ENCODE measurements at places on chromosomes 6 and 20.

- peak; percentile 53 for DNase-seq
- no peak overlapping the region for H3K4me3 ChIP-seq
- H3K4me1 ChIP-seq: no peaks in the 10 kb centered on the region
- no peaks in the 10 kb centered on the region for H3K36me3 ChIP-seq
- H3K27ac ChIP-seq: peak overlapping the region; percentile 52
Observed at GRCh38 chr6:14841901-14842421, 403.9 kb upstream of the JARID2 start.

DNA sequence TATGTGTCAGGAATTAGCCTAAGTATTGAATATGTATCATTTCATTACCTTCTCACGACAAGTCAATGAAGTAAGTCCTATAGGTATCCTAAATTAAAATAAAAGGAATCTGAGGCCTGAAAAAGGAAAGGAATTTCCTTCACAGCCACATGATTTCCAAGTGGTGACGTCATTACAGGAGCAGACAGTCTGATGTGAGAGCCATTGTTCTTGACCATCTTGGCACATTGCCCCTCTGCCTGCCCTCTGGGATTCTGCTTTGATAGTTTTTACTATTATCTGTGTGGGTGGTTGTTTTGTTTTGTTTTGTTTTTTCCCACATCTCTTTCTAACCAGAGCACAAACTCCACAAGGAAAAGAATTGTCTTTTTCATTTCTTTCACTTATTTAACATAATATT lies 219.8 kb upstream of the UFL1 start:
- H3K4me3 ChIP-seq: no peak overlapping the region
- H3K27me3 ChIP-seq: no peaks in the 10 kb centered on the region
- no peaks in the 10 kb centered on the region for H3K36me3 ChIP-seq
- DNase-seq: no peak
- H3K4me1 ChIP-seq: no peaks in the 10 kb centered on the region

- no peak for DNase-seq
- no peaks in the 10 kb centered on the region for H3K36me3 ChIP-seq
- H3K27me3 ChIP-seq: no peaks in the 10 kb centered on the region
- H3K27ac ChIP-seq: no peak overlapping the region
- H3K4me1 ChIP-seq: no peaks in the 10 kb centered on the region
- no peak overlapping the region for H3K4me3 ChIP-seq
Observed at GRCh38 chr6:142462260-142462659, 160.5 kb downstream of the ADGRG6 start.

GRCh38 chr6:149012040-149012545 lies 265.3 kb downstream of the UST start:
- no peak overlapping the region for H3K4me3 ChIP-seq
- no peak for DNase-seq
- no peak overlapping the region for H3K27ac ChIP-seq
- no peaks in the 10 kb centered on the region for H3K4me1 ChIP-seq

GRCh38 chr6:53302678-53303360 lies 45.9 kb downstream of the ELOVL5 start:
- no peaks in the 10 kb centered on the region for H3K36me3 ChIP-seq
- H3K4me3 ChIP-seq: no peak overlapping the region
- peaks cover 7% of the 10 kb centered on the region for H3K4me1 ChIP-seq
- H3K27ac ChIP-seq: peak overlapping the region; percentile 77
- DNase-seq: no peak
- H3K27me3 ChIP-seq: no peaks in the 10 kb centered on the region

DNA sequence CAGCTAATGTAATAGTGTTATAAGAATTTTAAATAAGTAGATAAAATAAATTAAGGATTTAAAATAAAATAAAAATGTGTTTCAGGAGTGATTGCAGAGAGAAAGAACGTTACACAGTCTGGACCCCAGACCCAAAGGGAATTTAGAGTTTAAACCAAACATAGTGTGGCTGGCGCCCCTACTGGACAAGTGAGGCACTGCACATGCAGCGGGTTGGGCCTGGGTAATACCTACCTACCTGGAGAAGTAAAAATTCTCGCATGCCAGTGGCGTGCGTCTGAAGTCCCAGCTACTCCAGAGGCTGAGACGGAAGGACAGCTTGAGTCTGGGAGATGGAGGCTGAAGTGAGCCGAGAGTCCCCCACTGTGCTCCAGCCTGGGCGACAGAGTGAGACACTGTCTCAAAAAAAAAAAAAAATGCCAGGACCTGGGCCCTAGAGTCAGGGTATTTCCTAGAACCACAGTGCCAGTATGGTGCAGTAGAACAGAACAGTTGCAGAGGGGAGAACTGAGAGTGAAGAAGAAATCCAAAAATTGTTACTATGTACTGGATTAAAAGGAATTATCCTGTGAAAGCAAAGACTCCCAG lies 71.4 kb upstream of the TCF21 start:
- H3K36me3 ChIP-seq: no peaks in the 10 kb centered on the region
- H3K4me3 ChIP-seq: no peak overlapping the region
- H3K27ac ChIP-seq: no peak overlapping the region
- no peaks in the 10 kb centered on the region for H3K27me3 ChIP-seq

GRCh38 chr20:63081831-63082230 lies 75.1 kb upstream of the BHLHE23 start:
- no peaks in the 10 kb centered on the region for H3K27me3 ChIP-seq
- no peaks in the 10 kb centered on the region for H3K4me1 ChIP-seq
- H3K27ac ChIP-seq: no peak overlapping the region
- no peaks in the 10 kb centered on the region for H3K36me3 ChIP-seq

DNA sequence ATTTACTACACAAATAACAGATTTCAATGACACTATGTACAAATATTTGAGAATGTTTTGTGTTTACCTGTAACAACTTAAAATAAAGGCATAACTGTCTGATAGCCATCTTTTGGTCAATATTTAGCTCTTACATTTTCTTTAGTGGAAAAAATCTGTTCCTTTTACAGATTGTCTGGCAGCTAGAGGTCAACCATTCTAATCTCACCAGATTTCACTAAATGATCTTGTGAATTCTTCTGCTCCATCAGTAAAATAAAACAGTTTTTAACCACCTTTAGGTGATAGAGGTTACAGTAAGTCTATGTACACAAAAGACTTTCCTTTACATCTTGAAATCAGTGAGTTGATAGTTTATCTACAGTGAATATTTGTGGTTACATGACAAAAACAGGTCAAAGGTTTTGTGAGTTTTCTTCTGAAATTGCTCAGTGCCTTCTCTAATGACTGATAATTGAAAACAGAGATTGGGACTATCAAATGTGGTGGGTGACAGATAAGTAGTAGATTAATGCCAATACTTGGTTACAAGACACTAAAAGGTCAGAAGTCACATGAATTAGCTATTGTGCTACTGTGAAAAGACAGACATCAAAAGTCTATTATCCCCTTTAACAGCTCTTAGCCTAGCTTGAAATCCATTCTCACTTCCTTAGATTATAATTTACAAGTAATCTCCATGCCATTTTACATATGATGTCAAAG lies 47.4 kb downstream of the BMP5 start:
- H3K27me3 ChIP-seq: no peaks in the 10 kb centered on the region
- no peak for DNase-seq
- no peak overlapping the region for H3K4me3 ChIP-seq
- H3K36me3 ChIP-seq: no peaks in the 10 kb centered on the region
- H3K4me1 ChIP-seq: no peaks in the 10 kb centered on the region

DNA sequence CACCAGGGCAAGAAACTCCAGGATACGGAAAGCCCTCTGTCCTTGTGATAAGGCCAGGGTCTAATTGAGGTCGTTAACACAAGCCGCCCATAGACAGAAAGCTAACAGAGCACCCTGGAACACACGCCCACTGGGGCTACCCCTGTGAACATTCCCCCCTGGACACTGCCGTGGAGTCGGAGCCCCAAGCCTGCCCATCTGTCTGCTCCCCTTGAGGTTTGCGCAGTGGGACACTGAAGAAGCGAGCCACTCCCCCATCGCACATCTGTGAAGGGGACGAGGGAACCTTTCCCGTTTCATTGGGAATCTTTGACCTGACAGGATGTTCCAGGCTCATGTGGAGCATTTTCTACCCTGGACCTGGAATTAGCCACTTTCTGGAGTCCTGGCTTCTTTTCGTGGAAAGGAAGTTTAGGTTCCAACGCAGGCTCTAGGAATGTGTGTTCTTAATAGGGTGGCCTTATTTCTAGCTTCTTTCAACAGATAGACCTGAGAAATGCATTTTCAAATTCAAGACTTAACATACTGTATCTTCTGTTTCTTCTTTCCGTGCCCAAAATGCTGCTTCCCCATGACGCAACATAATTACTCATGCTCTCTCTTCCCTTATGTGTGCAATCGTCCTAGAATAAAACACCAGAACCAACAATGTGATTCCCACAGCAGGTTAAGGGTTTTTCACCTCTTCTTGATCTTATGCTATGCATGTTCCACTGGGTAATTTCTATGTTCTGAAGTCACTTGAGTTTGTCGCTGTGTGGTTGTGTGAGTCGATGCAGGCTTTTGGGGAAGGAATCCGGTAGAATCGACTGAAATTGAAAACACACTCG lies 161.1 kb downstream of the ERMARD start:
- no peaks in the 10 kb centered on the region for H3K4me1 ChIP-seq
- H3K36me3 ChIP-seq: no peaks in the 10 kb centered on the region
- H3K4me3 ChIP-seq: no peak overlapping the region
- H3K27me3 ChIP-seq: no peaks in the 10 kb centered on the region
- DNase-seq: no peak

- no peak overlapping the region for H3K27ac ChIP-seq
- no peak for DNase-seq
- H3K4me1 ChIP-seq: peaks cover 13% of the 10 kb centered on the region
- no peaks in the 10 kb centered on the region for H3K36me3 ChIP-seq
Observed at GRCh38 chr20:50957276-50957675, 1.1 kb downstream of the DPM1 start.
